NCI-H345 (cell line): ENCODE measurements at places on chromosomes 13 and 19.

DNA sequence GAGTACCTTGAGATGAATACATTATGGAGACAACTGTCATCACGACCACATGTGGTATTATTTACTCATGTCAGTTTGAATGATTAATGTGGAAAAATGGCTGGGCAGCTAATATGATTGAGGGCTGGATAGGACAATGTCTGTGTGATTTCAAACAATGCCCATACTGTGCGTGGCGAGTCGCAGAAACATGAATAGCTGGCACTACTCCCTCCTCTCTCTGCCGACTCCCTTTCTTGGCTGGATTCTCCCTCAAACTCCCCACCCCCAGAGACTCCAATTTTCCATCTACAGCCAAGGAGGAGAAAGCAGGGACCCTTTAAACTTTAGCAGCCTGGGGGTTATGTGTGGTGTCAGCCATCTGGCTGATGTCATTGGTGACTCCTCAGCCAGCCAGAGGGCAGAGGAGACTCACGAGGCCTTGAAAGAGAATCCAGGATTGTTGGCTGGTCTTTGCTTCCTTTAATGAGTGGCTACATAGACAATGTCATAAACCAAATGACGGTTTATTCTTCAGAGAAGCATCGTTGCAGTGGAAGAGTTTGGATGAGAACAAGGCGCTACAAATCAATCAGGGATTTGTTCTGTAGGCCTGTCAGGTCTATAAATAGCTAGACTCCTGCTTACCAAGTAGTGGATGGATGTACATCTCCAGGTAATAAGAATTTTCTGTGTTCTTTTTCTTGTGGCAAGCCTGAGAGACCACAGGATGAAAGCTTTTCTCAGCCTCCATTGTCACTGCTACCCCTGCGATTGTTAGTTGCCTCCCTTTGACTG lies 165.6 kb downstream of the DLEU7 start:
- DNase-seq: peak; percentile 47

GRCh38 chr19:7901337-7901736 lies 2.3 kb upstream of the MAP2K7 start:
- no peak for DNase-seq

DNA sequence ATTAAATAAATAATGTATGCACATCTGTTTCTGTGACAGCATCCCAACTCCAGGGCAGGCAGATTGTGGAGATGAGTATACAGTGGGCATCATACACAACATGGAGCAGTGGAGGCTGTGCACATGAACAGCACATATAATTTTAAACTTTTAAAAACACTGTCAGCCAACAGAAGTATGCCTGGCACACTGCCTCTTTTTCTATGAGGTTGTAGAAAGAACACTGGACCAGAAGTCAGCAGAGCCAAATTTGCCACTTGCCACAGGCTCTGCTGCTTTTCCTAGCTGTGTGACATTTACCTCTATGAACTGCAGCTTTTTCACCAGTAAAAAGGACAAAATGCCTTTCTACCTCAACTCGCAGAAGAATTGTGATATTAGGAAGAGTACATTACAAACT lies 118.7 kb downstream of the FRY start:
- no peak for DNase-seq

DNA sequence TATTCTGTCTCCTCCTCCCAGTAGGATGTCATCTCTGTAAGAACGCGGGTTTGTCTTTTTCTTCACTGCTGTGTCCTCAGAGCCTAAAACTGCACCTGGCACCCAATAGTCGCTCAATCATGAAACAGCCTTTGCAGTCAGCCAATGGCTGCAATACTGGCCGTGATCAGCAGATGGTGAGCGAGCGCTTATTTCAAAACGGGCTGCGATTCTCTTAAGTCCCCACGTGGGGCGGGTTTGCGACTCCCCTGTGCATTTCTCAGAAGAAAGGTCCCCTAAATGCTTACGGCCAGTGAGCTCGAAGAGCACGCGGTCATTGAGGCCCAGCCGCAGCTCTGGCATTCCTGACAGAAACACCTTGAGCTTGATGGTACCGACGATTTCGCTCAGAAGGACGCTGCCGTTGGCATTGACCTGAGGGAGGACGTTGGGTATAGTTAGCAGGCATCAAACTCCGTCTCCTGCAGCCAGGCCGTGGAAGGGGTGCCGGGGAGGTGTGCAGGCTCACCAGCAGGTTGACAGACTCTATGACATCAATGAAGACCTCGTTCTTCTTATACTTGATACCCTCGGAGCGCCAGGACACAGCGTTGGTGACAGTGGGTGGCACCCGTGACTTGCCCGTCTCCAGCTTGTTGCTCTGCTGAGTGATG lies 6.0 kb downstream of the AP1M2 start:
- DNase-seq: peak; percentile 77

DNA sequence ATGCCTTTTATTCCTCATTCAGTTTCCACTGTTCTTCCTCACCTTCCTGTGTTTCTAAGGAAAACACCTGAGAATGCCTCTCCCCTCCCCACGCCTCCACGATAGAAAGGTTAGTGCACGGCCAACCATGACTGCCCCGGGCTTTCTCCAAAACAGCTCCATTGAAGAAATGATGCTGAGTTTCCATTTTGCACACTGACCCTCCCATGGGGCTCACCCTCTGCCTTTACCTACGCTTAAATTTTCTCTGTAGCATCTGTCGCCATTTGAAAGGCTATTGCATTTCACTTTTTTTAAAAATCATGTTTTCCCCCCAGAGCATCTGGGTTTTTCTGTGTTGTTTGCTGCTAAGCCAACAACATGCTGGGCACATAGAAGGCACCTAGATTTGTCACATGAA lies 48.2 kb downstream of the ABCC4 start:
- no peak for DNase-seq

- no peak for DNase-seq
Observed at GRCh38 chr19:19040417-19040816, 7.0 kb downstream of the ARMC6 start.
